ENCODE measurements at places on chromosomes 11 and 22.

GRCh38 chr11:890794-891540 is 19.6 kb downstream of the CHID1 start:
- no peak for DNase-seq

DNA sequence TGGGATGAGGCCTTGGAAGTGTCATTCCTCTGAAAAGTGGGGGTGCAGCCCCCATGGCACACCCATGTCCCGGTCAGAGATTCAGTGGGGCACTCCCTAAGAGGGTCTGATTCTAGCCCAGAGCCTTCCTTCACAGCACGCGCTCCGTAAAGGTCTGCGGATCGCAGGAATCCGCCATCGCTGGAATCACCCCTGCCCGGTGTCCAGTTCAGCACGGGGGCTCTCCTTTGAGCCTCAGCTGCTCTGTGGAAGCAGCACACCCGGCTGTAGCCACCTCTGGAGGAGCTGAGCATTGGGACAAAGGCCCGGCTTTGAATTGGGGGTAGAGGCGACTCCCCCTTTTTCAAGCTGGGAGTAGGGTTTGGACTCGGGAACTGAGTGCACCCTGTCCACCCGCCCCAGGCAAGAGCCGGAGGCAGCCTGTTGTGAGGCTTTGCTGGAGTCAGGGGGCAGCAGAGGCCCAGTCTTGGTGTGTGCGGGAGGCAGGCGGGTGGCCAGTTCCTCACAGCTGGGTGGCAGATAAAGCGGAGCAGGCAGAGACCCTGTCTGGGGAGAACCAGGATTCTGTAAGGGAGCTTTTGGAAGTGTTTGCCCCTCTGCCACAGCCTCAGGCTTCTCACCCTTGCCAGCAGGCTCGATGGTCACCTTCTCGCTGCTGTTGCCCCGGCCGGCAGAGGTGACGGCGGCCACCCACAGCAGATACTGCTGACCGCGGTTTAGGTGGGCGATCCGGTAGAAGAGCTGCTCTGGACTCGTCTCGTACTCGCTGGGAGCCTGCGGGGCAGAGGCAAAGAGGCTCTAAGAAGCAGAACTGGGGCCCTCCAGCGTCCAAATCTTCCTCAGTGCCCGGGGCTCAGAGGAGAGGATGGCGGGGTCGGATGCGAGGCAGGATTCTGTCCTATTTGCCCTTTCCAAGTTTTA is 115.9 kb downstream of the CEP164 start:
- DNase-seq: peak; percentile 69

DNA sequence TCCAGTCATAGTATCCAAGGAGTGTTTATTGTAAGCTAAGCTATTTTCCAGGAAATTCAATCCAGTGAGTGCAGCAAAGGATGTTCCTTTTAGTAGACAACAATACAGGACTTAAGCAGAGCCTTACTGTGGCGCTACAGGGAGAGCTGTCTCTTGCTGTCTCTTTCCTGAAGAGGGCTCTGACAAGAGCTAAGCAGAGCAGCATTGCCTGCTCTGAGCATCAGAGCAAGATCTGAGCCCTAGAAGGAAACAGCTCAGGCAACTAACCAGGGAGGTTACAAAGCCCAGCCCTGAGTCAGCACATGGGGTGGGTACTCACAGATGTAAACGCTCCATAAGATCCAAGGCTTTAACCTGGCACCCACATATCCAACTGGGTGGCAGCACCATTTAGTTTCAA is 8.0 kb downstream of the LAYN start:
- DNase-seq: no peak

DNA sequence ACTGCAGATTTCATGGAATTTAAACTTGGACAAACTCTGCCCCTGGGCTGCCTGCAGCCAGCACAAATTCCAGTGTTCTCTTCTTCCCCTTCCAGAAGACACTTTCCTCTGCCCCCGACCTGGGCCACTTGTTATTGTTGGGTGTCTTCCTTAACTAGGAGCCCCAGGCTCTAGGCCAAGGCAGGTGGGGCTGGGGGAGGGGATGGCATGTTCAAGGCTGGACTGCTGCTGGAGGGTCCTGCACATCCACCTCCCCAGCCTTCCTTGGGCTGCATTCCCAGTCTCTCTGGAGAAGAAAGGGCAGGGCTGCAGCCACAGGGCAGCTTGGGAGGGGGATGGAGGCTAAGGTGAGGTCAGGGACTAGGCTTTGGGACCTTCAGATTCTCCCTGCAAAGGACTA is 11.5 kb upstream of the SLC22A6 start:
- no peak for DNase-seq

DNA sequence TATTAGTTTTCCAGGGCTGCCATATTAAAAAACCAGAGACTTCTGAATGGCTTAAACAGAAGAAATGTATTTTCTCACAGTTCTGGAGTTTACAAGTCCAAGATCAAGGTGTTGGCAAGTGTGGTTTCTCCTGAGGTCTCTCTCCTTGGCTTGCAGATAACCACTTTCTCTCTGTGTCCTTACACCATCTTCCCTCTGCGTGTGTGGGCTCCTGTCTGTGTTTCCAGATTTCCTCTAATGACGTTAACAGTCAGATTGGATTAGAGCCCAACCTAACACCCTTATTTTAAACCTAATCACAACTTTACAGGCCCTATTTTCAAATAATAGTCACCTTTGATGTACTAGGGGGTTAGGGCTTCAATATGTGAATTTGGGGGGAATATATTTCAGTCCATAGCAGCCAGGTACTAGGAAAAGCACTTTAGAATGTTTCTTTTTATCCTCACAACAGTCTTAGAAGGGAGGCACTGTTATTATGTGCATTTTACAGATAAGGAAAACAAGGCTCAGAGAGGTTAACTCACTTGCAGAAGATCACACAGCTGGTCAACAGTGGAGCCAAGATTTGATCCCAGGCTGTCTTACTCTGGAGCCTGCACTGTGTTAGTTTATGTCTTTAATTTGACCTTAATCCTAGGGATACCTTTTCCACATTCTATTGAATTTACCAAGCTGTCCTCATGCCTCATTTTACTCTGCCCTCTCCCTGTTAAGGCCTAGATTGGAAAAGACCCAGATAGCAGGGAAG is 116.4 kb upstream of the CRYBB3 start:
- DNase-seq: no peak

GRCh38 chr11:125129316-125129993 is 18.0 kb upstream of the TMEM218 start:
- no peak for DNase-seq

DNA sequence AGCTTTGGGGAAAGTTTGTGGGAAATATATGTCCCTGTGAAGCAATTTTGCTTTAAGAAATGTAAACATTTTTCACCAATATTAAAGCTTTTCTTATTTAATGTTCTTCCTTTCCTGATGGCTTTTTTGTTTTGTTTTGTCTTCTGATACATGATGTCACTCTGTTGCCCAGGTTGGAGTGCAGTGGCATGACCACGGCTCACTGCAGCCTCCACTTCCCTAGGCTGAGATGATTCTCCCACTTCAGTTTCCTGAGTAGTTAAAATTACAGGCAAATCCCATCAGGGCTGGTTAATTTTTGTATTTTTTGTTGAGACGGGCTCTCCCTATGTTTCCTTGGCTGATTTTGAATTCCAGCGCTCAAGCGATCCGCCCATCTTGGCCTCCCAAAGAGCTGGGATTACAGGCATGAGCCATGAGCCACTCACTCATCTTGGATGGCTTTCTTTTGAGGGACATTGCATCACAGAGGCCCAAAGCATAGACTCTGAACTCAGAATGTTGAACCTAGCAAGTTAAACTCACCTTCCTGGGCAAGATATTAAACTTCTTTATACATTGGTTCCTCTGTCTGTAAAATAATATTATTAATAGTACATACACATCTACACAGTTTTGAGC is 651 bp upstream of the CARD16 start:
- no peak for DNase-seq

- no peak for DNase-seq
Measured at GRCh38 chr11:73998846-73999575, 9.9 kb downstream of the UCP3 start.

DNA sequence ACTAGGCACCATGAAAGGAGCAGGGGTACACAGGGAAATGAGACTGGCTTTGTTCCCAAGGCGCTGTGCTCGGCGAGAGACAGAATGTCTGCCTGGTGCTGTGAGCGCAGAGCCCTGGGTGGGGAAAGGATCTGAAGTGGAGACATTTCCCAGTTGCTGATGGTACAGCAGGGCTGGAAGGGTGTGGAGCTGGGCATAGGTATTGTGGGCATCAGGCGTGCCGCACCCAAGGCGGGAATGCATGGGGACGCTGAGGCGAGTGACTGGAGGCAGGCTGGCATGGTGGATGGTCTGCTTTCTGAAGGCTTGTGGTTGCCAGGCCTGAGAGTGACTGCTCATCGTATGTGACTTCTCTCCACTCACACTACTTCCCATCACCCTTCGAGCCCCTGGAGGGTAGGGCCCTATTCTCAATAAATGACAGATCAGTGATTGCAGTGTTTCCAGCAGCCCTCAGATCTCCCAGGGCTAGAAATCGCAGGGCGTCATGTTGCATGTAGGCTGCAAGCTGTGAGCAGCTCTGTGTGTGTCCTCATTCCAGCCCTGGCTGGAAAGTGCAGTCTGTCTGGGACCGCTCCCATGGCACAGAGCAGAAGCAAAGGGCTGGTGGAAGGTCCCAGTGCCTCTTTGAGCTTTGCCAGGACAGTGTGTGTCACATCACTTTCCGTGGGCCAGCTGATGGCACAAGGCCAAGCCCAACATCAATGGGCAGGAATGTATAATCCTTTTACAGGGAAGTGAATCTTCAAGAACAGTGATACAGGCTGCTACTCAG is 67.7 kb downstream of the TBC1D22A start:
- DNase-seq: no peak
